Activated CD4-positive, CD25-positive, alpha-beta regulatory T cell (primary cell): ENCODE measurements at places on chromosomes 4 and X.

DNA sequence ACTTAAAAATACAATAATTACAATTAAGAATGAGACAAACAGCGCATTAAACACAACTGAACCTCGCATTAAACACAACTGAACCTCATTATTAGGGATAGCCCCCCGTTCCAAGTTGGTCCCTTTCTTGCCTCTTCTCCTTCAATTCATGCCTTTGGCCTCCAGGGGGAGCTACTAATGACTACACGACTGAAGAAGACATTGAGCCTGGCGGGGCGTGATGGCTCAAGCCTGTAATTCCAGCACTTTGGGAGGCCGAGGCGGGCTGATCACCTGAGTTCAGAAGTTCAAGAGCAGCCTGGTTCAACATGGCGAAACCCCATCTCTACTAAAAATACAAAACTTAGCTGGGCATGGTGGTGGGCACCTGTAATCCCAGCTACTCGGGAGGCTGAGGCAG, 56.4 kb upstream of the NWD2 start:
- no peak for DNase-seq

- no peak for DNase-seq
Observed at GRCh38 chrX:70254909-70255308, 5.1 kb downstream of the P2RY4 start.

- DNase-seq: no peak
Observed at GRCh38 chr4:40157436-40157835, 39.4 kb upstream of the RHOH start.

- peak; percentile 3 for DNase-seq
Observed at GRCh38 chrX:47623540-47624027, 3.9 kb upstream of the SYN1 start.

GRCh38 chr4:42074294-42074693, 78.2 kb downstream of the BEND4 start:
- no peak for DNase-seq

DNA sequence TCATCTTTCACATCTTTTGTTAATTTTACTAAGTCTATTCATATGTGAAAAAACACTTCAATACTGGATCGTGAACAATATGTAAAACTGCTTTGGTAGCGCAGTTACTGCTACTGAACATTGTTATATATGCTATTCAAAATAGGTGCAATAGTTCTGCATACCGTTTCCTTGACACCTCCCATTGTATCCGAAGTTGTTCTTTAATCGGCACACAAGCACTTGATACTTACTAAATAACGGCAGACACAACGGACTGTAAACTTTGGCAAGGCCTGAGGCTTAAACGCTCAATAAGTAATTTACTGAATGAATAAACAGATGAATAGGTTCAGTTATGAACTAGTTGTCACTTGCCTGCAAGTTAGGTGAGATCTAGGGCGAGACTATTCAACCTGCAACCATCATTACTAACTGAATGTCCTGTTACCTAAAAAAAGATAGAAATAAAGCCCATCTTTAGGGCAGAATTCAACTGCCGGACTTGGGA, 620 bp downstream of the ANAPC10 start:
- DNase-seq: no peak

- no peak for DNase-seq
Observed at GRCh38 chr4:179585761-179586160, 2143.5 kb upstream of the AGA start.

DNA sequence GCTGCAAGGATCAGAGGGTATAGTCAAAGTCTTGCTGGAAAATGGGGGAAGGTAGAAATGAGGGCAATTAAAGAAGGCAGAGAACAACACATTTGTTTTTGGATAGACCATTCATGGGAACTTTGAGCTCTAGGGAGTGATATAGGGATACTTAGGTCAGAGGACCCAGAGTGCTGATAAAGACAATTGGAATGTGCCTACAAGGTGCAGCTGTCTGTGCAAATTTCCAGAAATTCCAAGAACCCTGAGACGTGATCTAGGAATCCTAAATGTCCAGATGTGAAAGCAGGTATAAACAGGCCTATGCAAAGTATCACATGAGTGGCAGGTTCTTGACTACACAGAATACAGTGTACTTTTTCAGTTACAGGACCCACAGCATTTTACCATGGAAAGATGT, 24.2 kb downstream of the FNIP2 start:
- DNase-seq: no peak

- no peak for DNase-seq
Observed at GRCh38 chr4:8913858-8914460, 42.3 kb upstream of the HMX1 start.

- DNase-seq: no peak
Observed at GRCh38 chr4:148874331-148874730, 432.1 kb upstream of the NR3C2 start.

DNA sequence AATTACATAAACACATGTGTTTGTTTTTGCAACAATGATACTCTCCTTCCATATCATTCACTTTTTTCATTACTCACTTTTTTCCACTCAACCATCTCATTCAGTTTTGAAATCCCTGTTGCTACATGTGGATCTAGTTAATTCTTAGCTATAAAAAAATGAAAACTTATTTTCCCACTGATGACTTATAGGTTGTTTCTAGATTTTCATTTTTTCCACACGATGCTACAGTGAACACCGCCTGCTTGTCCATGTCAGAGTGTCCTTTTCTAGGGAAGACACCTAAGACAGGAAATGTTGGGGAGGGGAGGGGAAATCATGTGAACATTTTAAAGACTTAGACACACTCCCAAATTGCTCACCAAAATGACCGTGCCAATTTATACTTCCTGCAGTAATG, 70.2 kb downstream of the SUPT20HL2 start:
- no peak for DNase-seq

- DNase-seq: no peak
Observed at GRCh38 chrX:125954236-125954635, 211.9 kb downstream of the DCAF12L2 start.

DNA sequence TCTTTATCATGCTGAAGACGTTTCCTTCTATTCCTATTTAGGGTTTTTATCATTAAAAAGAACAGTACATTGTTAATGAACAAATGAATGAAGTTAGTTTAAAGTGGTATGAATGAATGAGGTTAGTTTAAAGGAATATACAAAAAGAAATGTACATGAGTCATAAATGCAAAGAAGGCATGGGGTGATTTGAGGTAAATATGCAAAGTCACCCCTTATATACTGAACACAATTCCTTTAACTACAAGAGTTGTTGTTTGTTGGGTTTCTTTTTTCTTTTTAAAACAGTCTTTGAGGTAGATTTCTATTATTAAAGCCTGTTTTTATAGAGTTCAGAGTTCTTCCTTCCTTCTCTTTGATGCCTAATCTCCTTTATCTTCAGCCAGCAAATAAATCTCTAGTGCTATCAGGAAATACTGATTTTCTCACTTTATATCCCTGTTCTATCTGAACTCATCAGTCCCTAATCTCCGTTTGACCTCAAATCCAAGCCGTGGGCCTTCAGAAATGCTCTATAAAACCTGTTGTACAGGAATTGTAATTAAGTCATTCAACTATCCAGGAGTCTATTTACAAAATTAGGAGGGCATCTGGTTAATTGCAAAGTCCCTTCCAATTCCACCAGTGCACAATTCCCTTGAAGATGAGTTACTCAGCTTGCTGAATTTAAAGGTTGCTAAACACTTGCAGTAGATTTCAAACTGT, 31.6 kb upstream of the ABCG2 start:
- DNase-seq: no peak

DNA sequence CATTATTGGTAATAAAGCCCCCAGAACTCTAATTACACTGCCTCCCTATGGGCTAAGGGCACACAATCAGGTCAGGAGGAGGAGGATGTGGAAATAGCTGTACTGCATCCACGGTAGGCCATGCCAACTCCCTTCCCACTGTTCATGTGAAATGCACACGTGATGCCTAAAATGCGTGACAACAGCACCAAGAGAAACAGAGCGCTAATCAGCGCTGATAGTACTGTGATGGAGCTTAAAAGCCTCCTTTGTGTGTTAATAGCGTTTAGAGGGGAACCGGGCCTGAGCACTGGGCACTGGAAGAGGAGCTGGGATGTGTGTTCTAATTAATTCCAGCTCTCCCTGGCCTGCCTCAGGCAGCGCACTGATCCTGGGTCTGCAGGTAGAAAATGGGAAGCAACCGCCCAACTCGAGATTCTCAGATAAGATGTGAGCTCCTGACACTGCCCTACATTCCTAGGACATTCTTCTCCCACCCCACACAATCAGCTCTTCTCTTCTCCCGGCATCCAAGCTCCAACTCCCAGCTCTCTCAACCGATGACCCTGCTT, 12.9 kb downstream of the DCTD start:
- DNase-seq: no peak

DNA sequence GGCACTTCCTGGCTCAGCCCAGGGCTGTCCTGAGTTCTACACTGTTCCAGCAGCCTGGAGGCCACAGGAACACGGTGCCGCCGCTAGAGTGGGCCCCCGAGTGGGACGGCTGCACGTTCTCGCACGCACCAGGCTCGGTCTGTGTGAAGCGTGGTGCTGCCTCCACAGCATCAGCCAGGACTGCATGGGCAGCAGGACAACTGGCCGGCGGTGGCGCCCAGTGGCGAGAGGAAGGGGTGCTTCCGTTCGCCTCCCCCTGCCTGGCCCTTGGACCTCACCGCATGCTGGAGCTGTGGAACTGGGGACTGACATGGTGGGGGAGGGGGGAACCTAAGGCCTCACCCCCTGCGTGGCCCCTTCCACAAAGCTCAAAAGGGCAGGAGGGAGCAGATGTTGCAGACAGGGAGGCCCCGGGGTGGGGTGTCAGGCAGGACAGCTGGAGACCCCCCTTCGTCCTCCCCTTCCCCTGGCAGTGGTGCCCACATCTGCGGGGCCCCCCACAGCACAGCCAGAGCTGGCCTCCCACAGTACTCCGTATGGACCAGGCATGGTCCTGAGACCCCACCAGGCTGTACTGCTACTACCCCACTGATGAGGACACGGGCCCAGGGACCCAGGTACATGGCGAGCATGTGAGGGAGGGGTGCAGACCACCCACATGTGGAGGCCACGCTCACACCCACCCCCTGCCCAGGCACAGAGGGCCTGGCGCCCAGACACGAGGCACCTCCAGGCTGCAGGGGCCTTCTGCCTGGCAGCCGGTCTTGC, 58.5 kb downstream of the ACOX3 start:
- DNase-seq: no peak

DNA sequence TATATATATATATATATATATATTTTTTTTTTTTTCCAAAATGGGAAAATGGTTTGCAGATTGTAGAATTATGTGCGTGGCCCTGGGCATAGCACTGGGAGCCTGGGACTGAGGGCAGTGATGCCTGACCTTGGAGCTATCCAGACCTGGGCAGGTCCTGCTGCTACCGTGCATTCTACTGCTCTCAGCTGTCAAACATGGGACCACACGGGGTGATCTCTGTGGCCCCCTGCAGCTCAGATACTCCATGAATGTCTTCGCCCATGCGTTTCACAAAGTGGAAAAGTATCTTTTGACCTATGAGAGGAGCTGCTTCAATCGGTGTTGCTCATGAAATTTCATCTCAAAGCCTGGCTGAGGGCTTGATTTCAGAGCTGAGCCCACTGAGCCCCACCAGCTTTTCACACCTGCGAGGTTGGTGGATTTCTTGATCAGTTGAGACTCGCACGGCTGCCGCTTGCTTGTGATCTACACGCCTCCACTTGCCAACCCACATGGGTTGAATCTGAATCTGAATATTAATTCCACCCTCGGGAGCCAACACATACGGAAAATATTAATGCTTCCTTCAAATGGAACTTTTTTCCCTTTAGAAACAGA, 35.7 kb downstream of the ING2 start:
- no peak for DNase-seq

DNA sequence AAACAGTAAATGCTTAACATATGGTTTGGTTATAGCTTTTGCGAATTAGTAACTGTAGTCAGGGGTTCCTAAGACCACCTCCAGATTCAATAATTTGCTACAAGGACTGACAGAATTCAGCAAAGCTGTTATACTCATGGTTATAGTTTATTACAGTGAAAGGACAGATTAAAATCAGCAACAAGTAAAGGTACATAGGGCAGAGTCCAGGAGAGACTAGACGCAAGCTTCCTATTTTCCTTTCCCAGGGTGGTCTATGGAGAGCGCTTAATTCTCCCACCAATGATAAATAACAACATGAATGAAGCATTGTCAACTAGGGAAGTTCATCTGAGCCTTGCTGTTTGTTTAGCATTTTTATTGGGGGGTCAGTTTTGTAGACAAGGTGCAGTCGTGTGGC, 5.9 kb downstream of the NSUN7 start:
- no peak for DNase-seq

DNA sequence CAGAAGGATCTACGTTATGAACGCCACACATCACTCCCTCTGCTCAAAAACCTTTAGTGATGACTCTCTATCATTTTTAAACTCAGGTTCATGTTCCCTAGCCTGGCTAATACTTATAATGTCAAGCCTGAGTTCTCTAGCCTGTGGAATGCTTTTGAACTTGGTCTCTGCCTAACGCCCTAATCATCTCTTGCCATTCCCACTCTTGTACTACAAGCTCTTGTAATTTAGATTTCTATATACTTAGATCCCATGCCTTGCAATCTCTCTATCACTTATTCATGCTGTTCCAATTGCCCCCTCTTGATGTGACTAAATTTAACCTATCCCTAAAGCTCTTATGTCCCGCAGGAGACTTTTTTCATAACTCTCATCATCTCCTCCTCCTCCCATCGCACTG, 40.3 kb downstream of the SLC4A4 start:
- DNase-seq: no peak
